ENCODE measurements at places on chromosomes 7 and 10. TPM values are rescaled to one million over a fixed set of nuclear protein-coding genes. Genes with fewer than 3 reads are reported as not detected.

- no peaks in the 10 kb centered on the region for H3K36me3 ChIP-seq
- H3K4me3 ChIP-seq: no peak overlapping the region
- no peaks in the 10 kb centered on the region for H3K4me1 ChIP-seq
- no peak overlapping the region for H3K27ac ChIP-seq
- no peaks in the 10 kb centered on the region for H3K27me3 ChIP-seq
These were observed 141.3 kb upstream of the ZMIZ1 start for GRCh38 chr10:78927257-78927995.

DNA sequence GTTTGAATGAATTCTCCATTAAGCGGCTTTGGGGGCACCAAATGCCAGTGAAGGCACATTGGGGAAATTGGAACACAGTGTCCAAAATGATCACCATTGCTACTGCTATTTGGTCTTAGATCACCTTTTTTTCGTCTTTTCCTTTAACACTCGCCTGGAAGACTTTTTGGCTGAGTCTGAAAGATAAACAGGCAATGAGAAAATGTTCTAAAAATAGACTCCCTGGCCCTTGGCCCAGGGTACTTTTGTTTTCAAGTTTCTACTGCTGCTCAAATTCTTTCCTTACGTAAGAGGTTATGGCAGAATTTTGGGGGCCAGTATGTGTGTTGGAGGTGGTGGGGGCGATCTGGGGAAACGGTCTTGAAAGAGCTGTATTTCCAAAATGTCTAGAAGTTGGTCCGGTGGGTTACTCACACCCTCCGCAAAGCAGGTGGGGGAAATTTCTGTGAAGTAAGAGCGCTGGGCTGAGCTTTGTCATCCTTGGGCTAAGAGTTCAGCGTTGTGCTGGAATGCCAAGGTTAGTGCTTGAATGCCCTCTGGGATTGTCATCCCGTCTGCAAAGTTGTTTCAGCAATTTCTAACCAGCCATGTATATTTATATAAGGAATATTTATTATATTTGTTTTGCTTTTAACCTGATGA is 1.3 kb upstream of the ITPRIP start:
- no peaks in the 10 kb centered on the region for H3K36me3 ChIP-seq
- no peaks in the 10 kb centered on the region for H3K27me3 ChIP-seq
- peak overlapping the region; percentile 92 for H3K27ac ChIP-seq
- peak overlapping the region; percentile 77 for H3K4me3 ChIP-seq
- DNase-seq: no peak

Gene INHBA
- total RNA-seq: 73.3 TPM

- H3K27ac ChIP-seq: no peak overlapping the region
- H3K4me3 ChIP-seq: no peak overlapping the region
- H3K4me1 ChIP-seq: no peaks in the 10 kb centered on the region
- H3K27me3 ChIP-seq: no peaks in the 10 kb centered on the region
These were observed 15.2 kb downstream of the SND1 start for GRCh38 chr7:127667017-127667670.

Gene CCZ1B
- total RNA-seq: 74.4 TPM

All from aorta (tissue), 5 donors.